ENCODE measurements at places on chromosomes 4 and X.

DNA sequence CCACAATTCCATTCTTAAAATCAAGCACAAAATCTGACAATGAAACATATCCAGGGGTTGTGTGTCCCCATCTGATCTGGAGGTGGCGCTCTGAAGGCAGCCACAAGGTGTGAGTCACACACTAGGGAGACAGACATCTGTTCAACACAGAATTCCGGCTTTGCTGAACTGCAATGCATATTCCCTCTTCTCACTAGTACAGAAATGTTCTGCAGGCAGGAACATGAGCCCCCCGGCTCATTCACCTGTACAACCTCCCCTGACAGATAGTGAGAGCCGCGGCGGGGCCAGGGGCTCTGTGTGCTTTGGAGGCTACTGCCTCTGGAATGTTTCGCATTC is 41.9 kb downstream of the WDR1 start:
- no peak for DNase-seq

DNA sequence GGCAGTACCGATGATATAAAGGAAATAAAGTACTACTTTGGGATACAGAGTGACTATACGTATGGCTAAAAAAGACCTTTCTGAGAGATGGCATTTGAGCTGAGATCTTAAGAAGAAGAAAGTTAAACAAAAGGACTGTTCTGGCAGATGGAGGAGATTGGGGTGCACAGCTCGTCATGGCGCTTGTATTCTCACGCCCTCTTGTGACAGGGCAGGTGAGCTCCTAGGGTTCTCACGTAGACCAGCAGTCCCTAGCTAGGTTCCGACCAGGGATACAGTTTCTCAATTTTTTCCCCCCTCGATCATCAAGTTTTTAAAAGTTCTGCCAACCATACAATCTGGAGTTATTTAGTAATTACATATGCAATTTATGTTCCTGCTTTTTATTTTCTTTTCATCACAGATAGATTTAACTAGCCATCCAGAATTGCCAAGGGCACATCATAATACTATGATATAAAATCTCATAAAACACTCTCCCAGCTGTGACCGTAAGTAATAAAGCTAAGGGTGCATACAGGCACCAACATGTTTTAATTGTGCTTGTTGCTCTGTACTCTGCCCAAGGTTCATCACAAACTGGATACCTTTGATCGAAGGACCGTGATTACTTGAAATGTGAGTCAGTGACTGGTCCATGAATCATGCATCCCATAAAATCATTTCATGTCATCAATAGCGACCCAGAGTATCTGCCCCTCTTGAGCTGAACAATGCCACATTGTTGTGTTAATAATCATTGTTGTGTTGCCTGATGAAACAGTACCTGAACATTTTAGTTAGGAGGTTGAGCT is 69.4 kb upstream of the ZNF518B start:
- no peak for DNase-seq

GRCh38 chr4:110096405-110096804 is 102.0 kb downstream of the ELOVL6 start:
- no peak for DNase-seq

DNA sequence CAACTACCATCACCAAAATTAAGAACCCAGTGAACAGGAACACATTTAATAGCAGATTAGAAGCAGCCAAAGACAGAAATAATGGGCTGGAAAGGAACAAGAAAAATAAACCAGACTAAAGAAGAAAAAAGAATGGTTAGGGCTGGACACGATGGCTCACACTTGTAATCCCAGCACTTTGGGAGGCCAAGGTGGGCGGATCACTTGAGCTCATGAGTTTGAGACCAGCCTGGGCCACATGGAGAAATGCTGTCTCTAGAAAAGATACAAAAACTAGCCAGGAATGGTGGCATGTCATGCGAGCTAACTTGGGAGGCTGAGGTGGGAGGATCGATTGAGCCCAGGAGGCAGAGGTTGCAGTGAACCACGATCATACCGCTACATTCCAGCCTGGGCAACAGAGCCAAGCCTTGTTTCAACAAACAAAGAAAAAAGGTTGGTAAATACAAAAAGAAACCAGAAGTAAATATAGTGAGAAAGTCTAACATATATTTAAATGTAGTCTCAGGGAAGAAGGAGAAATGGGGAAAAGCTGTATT is 102.0 kb downstream of the AFAP1 start:
- DNase-seq, result no peak

DNA sequence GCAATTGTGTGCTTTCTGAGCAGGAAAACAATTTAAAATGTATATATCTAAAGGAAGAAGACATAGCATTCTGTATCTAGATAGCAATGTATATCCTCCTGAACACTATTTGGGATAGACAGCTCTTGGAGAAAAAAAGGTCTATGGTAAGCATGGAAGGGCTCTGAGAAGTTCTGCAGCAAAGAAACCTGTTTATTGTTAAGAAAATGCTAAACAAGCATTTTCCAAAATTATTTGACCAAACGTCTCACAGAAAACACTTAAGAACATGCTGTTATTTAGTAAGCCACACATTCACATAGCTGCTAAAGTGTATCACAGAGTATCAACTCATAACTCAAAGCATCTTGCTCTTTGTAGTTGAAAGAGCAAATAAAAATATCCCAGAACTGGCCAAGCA is 67.9 kb downstream of the SH3RF1 start:
- no peak for DNase-seq

- peak; percentile 64 for DNase-seq
These were observed 16.4 kb downstream of the TMEM154 start for GRCh38 chr4:152663203-152664066.

GRCh38 chr4:178632415-178632814 is 1190.2 kb upstream of the AGA start:
- no peak for DNase-seq

DNA sequence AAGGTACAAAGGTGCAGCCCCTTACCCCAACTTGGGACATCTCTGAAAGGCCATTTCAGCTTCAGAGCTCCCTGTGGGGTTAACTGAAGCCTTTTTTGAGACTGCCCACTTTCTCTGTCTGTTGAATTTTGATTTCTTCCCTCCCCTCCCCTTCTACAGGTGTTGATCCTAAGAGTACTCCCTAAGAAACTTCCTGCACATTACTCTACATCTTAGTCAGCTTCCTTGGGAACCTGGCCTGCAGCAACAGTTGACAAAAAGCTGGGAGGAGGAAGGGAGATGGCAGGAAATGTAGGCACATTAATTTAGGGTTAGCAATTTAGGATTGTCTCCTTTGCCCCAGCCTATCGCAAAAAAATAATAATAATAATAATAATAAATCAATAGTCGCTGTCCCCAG is 1.2 kb upstream of the IDS start:
- DNase-seq, result no peak

DNA sequence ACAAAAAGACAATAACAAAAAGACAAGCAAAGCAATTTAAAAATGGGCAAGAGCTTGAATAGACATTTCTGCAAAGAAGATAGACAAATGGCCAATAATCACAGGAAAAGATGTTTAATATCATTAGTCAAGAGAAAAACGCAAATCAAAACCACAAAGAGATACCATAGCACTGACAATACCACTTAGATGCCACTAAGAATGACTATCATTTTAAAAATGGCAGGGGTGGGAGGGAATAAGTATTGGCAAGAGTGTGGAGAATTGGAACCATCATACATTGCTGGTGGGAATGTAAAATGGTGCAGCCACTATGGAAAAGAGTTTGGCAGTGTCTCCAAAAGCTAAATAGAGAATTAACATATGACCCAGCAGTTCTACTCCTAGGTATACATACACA is 15.1 kb upstream of the EXOC1 start:
- no peak for DNase-seq

DNA sequence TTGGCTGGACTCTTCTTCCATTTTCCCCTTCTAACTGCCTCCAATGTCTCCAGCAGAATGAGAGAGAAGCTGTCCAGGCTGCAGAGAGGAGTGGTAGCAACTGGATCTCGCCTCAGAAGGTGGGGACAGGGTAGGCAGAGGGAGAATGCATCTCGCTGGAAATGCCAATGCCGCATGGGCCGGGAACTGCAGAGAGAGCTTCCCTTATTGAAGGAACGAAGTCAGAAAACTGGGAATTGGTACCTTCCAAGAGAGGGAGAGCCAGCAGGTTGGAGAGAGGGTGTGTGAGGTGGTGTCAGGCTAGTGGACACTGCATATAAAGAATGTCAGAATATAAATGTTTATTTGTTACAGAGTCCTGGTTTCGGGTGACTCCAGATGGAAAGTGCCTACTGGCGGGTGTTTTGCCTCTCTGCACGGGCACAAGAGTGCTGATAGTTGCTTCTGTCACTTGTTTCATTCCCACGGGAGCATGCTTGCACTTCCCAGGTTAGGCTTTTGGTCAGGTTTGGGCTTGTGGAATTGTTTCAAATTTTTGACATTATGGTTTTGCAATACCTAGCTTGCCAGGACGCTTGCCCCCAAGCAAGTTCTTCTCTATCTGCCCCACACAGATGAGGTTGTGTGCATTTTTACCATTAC is 156.8 kb upstream of the STS start:
- no peak for DNase-seq

GRCh38 chr4:26719954-26720552 is 136.2 kb downstream of the TBC1D19 start:
- DNase-seq, result no peak

GRCh38 chr4:20383283-20383682 is 131.6 kb downstream of the SLIT2 start:
- DNase-seq, result no peak

DNA sequence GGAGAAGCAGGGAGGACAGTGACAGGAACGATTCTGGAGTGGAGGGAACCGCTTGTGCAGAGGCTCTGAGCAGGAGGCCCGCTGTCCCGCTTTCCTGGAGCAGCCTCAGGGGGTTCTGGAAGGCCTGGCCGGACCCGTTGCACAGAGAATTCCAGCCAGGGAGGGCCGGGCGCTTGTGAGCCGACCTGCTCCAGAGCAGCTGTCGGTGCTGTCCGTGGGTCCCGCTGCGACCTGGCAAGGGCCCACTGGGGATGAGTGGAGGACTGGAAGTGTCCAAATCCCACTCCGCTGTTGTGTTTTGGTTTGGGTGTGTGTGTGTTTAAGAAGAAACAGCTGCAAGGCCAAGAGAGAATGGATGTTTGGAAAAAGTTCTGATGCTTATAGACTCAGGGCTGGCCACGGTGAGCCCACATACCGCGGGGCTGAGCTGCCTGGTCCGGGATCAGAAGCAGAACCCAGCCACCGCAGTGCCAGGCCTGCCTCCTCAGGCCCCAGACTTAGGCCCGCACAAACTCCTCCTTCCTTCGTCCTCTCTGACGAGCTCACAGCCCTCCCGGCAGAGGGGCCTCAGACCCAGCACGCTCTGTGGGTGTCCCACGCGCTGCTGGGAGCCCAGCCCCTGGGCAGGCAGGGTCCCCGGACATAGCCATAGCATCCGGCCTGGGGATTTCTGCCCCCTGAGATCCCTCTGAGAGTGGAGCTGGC is 73.9 kb downstream of the HTRA3 start:
- no peak for DNase-seq

DNA sequence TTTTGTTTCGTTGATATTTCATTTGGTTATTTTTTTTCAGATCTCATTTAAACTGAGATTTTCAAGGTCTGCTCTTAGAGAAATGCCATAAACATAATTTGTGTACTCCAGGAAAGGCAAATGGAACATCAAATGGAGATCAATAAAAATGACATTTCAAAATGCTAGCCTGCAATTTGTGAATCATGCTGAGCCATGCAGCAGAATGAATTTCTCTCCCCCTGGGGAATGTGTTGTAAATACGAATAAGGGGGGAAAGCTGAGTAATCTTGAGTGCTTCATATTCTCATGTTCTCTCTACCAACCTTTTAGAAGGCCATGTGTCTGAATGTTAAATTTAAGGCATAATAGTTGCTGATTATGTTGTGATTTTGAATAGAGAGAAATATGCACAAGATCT is 7.8 kb downstream of the ZCCHC4 start:
- no peak for DNase-seq

GRCh38 chrX:47229427-47229826 is 3.4 kb upstream of the USP11 start:
- no peak for DNase-seq

DNA sequence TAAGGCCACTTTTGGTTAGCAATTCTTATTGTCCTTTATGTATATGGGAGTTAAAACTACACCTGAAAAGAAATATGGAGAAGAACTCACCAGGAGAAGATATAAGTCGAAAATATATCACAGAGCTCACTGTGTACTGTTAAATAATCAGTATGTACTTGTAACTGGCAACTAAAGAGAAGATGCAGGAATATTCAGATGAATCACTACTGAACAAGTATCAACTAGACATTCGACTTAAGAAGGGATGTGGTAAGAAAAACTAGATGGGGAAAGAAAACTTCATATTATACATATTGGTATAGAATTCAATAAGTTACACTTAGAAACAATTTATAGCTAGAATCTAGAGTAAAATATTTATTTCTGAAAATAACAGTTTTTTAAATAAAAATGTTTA is 230.0 kb downstream of the CAMK2D start:
- DNase-seq, result no peak

- no peak for DNase-seq
These were observed 28.5 kb upstream of the FGF2 start for GRCh38 chr4:122798101-122798500.

- no peak for DNase-seq
These were observed 58.7 kb downstream of the RASGEF1B start for GRCh38 chr4:81412946-81413495.

- no peak for DNase-seq
These were observed 88.2 kb downstream of the TMA16 start for GRCh38 chr4:163582703-163583102.

DNA sequence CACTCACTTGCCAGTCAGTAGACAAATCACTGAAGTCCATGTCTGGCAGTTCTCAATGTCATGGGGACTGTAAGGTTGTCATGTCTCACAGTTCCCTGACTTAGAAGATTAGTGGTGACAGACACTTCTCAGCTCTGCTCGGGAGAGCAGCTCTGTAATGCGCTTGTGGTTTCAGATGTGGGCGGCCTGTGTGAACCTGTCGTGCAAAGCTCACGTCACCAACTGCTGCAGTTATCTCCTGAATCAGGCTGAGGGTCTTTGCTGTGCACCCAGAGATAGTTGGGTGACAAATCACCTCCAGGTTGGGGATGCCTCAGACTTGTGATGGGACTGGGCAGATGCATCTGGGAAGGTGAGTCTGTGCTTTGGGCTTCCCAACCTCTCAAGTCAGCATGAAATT is at the start of gene IL9R:
Gene IL9R, plus strand, starts transcription at position 261 of the 400 bp plus-strand sequence. Its CDS starts 64 bp downstream, at position 325.
- DNase-seq, result peak; percentile 19

- no peak for DNase-seq
These were observed 32.1 kb downstream of the ZGRF1 start for GRCh38 chr4:112604589-112604988.

- DNase-seq, result no peak
These were observed 12.9 kb upstream of the WDR19 start for GRCh38 chr4:39169426-39169825.

GRCh38 chrX:155745792-155746191 is 133.0 kb upstream of the TMLHE start:
- no peak for DNase-seq

- DNase-seq, result no peak
These were observed 465.6 kb upstream of the AGA start for GRCh38 chr4:177907736-177908424.

- no peak for DNase-seq
These were observed 492.1 kb downstream of the IL15 start for GRCh38 chr4:142128529-142128928.

GRCh38 chrX:13088156-13088487 is 43.7 kb upstream of the FAM9C start:
- no peak for DNase-seq
